ENCODE measurements at places on chromosomes 5 and 9. TPM values are rescaled to one million over a fixed set of nuclear protein-coding genes. Genes with fewer than 3 reads are reported as not detected.

DNA sequence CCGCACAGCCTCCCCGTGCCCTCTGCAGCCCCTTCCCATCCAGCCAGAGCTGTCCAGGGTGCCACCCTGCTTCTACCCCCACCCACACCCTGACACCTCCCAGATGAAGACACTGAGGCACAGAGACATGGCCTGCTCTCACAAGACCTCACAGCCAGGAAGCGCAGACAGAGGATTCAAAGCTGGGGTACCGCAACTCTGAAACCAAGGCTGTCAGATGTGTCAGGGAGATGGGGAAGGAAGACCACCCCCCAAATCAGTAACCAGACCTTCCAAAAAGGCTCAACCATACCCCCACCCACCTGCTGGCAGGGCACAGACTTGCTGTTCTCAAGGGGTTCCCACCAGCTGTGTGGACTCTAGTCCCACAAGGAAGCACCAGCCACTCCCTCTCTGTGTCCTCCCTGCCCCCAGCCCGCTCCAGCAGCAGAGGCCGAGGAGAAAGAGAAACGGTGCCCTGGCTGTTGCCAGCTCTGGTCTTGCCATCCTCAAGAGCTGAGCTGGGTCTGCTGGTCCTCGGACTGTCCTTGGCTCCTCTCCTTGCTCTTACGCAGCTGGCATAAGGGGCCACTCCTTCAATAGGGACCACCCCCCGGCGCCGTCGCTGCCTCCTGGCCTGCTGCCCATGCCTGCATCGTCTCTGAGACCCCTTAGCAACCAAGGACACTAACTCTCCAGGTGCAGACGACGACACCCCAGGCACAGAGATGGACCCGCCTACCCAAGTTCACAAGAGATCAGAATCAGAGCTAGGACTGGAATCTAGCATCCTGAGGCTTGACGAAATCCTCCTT lies 699 bp downstream of the AKNA start:
- DNase-seq = peak; percentile 54

GRCh38 chr9:129071526-129072126 lies 9.3 kb upstream of the DOLPP1 start:
- peak; percentile 42 for DNase-seq

GRCh38 chr5:21910731-21911130 lies 942.4 kb downstream of the CDH12 start:
- DNase-seq = no peak

DNA sequence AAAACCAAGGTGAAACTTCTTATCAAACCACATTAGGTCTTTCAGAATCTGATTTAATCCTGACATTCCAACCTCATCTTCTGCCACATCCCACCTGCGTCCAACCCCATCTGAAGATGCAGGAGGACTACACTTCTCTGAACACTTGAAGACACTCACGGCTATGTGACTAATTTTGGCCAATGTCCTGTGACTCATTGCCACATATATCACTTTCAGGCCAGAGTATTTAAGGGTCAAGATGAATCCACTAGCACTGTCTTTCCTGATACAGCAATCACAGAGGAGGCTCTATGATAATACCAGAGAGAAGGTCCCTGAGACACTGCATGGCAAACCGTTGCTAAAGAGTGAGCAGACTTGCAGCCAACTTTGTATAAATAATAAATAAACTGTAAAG lies 323.4 kb downstream of the NR2F1-AS1 start:
- no peak for DNase-seq

DNA sequence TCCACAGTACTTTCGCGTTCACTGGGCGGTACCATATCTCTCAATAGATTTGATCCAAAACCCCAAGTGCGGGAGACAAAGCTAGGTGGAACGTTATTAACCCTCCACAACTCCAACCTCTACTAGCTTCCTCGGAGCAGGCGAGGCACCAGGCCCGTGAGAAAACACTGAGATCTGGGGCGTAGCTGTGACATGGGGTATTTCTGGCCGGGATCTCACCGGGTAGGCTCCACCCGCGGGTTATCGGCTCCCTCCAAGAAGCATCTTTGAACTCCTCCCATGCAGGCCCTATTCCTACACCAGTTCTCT lies 350 bp upstream of the SLC25A46 start:
- DNase-seq = no peak

IFNB1 gene
- not detected for total RNA-seq

- DNase-seq = no peak
These were observed 75.1 kb downstream of the PSAT1 start for GRCh38 chr9:78371981-78372380.

GRCh38 chr9:76215066-76215465 lies 179.2 kb downstream of the RFK start:
- DNase-seq = no peak

HTR4 gene
- total RNA-seq = 46.6 TPM

- DNase-seq = no peak
These were observed 636.1 kb upstream of the KLF4 start for GRCh38 chr9:108125625-108126024.

DNA sequence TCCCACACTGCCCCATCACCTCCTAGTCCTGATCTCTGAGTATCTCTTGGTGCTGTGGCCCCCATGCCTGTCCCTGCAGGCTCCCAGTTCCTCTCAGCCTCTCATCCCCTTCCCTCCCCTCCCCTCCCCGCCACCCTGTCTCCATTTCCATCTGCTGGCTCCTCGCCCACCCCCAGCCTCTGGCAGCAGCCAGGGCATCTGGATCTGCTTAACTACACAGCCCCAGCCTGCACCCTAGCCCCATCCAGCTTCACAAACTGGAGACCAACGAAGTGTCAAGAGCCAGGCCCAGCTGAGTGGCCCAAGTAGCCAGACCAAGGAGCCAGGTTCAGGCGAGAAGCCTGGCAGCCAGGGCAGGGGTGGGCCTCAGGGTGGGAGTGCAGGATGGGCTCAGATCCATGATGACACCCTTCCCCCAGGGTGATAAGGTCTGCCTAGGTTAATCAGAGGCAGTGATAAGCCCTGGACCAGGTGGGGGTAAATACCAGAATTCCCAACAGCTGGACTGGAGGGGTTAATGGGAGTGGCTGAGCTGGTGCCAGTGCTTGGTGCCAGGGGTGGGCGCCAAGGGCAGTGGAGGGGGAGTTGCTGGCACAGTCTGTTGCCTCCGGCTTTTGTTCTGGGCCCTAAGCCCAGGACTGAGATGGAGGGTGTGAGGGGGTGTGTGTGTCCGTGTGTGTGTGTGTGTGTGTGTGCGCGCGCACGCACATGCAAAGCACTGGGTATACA lies 2.5 kb downstream of the IL11RA start:
- DNase-seq = no peak

- DNase-seq = no peak
These were observed 16.0 kb upstream of the SLC22A5 start for GRCh38 chr5:132353486-132353995.

DNA sequence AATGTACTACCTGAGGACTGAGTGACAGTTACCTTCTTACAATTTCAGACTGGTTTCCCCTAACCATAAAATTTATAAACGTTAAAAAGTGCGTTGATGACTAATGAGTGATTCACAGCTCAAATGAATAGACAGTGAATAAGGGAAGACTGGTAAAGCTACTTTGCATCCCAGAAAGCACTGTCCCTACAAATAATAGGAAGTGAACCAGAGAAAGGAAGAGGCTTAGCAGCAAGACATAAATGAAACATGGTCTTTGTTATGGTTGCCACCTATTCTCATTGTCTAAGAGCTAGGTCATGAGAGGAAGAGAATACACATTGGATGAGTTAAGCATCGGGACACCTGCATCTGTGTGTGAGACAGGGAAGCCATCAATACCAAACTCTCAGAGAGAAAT lies 849.2 kb downstream of the TAF11L14 start:
- DNase-seq = no peak

DNA sequence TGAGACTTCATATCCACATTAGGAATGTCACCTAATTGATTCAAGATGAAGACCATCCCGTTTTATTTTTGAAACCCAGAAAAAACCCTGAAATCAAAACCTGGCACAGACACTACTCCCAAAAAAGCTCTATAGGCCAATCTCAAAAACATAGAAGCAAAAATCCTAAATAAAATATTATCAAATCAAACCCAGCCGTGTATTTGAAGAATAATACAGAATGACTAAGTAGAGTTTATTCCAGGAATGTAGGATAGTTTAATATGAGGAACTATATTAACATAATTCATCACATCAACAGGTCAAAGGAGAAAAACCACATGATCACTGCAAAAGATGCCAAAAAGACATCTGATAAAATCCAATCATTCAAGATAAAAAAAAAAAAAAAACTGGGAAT lies 167.1 kb downstream of the ACTL7B start:
- DNase-seq = no peak

DNA sequence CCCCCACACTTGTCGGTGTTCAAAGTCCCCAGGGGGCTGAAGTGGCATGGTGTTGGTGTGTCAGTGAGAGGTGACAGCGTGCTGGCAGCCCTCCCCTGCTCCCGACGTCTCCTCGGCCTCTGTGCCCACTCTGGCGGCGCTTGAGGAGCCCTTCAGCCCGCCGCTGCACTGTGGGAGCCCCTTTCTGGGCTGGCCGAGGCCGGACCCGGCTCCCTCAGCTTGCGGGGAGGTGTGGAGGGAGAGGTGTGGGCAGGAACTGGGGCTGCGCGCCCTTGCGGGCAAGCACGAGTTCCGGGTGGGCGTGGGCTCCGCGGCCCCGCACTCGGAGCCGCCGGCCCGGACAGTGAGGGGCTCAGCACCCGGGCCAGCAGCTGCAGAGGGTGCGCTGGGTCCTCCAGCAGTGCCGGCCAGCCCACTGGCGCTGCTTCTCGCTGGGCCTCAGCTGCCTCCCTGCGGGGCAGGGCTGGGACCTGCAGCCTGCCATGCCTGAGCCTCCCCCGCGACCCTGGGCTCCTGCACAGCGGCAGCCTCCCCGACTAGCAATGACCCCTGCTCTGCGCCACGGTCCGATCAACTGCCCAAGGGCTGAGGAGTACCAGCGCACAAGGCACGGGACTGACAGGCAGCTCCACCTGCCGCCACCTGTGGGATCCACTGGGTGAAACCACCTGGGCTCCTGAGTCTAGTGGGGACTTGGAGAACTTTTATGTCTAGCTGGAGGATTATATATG lies 224.1 kb upstream of the RIOK2 start:
- no peak for DNase-seq

DNA sequence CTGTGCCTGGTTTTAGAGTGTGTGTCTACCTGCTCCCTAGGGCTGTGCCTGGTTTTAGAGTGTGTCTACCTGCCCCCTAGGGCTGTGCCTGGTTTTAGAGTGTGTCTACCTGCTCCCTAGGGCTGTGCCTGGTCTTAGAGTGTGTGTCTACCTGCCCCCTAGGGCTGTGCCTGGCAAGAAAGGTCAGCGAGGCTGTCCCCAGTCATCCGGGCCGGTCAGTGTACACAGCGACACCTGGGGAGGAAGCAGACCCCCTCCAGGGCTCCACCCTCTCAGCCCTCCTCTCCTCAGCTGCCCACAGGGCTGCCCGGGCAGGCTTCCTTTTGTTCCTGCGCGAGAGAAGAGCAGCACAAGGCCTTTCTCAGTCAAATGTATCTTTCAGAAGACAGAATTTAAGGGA lies 4.1 kb downstream of the NRARP start:
- no peak for DNase-seq

DNA sequence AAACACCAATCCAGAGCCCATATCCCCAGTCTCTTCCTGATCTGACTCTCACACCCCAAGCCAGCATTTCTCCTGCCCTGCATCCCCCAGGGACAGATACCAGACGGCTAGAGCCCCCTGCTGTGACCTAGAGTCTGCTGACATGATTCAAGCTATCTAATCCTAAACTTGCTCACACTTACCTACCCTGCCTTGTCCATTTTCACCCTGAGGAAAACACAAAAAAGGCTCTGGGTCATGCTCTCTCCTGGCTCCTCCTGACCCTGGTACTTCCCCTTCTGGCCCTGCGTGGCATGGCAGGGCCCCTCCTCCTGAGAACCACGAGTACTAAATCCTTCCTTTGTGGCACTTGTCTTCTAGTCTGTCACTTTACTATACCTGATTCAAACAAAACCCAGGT lies 2.8 kb upstream of the ARRDC1 start:
- no peak for DNase-seq

CARD6 gene
- 5.4 TPM for total RNA-seq

DNA sequence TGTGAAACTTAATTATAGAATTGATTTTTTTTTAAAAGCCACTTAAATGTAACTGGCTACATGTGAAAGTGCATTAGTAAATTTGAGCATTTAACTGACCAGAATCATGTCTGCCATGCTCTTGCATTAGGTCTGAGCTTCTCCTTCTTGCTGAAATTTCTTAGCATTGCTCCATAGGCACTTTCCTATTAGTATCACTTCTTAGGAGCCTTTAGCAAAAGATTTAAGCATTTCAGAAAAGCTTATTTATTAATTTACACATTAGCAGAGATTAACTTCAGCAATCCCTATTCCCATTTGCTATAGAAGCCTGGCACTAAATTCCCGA lies 211.0 kb downstream of the SNX18 start:
- DNase-seq = no peak

BAAT gene
- total RNA-seq = not detected

RASEF gene
- total RNA-seq = 26.8 TPM

PCDH12 gene
- total RNA-seq = 1.7 TPM

GRCh38 chr5:160129841-160130240 lies 10.6 kb upstream of the PWWP2A start:
- no peak for DNase-seq
